Activated CD4-positive, alpha-beta T cell treated with anti-CD3 and anti-CD28 coated beads for 36 hours (primary cell): ENCODE measurements at places on chromosomes 2 and 18.

DNA sequence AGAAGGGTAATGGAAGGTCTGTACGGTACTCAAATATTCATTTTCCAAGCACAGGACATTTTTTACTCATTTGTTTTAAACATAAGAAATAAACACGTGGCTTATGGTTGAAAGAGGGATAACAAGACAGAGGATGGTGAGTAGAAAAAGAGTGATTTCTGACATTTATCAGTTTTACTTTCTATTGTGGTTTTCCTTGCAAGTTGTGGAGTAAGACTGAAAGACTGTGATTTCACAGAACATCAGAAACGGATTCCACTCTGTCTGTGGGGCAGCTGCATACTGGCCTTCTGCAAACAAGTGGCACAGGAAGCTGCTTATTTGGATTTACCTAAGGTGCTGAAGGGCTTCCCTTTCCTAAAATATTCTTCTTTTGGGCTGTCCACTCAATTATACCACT lies 122.2 kb upstream of the ITGB6 start:
- DNase-seq: peak; percentile 56

DNA sequence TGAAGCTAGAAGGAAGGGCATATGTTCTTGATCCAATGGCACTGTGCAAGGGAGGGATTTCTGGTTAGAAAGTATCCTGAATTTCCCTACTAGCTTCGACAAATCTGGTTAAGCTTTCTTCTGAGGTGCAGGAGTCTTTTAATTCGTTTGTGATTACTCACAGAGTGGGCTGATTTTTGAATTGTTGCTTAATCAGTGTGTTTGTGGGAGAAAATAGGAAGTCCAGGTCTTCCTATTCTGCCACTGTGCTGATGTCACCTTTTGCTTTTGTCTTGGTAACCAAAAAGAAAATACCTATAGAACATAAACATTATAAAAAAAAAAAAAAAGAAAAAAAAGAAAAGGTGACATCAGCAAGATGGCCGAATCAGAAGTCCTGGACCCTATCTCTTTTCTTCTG lies 1008.6 kb downstream of the TSN start:
- DNase-seq: no peak

DNA sequence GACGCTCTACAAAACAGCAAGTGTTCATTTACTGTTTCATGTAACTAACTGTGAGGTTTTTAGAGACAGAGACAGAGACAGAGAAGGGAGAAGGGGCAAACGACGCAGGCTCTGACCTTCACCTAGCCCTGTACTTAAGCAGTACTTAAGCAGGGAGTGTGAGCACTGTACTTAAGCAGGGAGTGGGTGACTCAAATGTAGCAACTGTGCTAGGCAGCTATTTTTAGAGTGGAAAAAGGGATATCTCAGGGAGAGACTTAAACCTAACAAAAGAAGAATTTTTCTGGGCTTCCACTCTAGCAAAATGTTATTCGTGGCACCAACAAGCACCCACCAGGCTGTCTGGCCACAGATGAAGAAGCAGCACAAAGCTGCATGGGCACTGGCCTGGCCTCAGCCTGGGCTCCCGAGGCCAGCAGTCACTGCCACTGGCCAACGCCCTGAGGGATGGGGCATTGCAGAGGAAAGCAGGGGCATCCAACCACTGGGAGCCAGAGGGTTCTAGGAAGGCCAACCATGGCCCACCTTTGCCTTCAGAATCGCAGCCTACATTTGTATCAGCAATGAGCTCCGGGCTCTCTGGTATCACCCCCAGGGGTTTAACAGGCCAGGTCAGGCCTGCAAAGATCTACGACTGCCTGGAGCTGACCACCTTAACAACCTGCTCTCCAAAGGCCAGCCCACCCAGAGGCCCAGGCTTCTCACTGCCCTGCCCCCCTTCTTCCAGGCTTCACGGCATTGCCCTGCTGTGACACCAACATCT lies 154.3 kb downstream of the TTC32 start:
- DNase-seq: no peak

DNA sequence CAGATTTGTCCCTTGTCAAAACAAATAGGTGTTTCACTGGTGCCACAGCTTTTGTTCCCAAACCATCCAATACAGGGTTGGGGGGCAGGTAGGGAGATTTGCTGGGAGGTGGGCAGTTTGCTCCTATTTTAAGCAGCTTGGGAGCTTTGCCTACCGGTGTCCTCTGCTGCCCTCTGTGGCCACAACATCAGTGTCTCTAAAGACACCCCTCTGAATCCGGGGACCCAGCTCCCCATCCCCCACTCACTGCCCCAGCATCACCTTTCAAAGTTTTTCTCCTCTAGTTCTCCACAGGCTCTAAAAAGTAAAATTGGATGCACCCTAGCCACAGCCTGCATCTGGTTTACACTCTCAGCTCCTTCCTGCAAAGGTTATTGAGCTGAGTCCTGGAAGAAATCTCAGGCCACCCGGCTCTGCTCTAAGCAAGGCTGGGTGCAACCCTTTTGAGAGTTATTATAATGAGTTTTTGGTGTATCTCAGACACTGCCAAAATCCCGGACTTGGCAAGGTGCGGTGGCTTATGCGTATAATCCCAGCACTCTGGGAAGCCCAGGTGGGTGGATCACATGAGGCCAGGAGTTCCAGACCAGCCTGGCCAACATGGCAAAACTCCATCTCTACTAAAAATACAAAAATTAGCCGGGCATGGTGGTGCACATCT lies 2.9 kb upstream of the EPAS1 start:
- DNase-seq: peak; percentile 67

DNA sequence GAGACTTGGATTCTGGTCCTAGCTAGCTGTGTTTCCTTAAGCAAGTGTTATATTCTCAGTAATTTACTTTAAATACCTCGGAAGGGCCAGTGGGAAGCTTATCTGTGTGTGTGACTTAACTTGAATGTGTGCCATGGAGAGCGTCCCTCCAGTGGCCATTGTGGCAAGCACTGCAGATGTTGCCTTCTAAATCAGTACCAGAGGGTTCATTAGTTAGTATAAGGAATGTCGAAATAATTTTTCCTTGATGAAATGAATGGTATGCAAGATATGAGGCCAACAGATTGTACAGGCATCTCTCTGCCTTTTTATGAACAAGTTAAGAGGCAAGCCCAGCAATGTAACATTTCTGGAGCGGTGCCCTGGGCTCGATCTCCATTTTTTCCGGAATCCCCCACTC lies 52.0 kb downstream of the FBXO36 start:
- no peak for DNase-seq

- DNase-seq: no peak
Measured at GRCh38 chr2:237214030-237214675, 128.5 kb downstream of the COPS8 start.

DNA sequence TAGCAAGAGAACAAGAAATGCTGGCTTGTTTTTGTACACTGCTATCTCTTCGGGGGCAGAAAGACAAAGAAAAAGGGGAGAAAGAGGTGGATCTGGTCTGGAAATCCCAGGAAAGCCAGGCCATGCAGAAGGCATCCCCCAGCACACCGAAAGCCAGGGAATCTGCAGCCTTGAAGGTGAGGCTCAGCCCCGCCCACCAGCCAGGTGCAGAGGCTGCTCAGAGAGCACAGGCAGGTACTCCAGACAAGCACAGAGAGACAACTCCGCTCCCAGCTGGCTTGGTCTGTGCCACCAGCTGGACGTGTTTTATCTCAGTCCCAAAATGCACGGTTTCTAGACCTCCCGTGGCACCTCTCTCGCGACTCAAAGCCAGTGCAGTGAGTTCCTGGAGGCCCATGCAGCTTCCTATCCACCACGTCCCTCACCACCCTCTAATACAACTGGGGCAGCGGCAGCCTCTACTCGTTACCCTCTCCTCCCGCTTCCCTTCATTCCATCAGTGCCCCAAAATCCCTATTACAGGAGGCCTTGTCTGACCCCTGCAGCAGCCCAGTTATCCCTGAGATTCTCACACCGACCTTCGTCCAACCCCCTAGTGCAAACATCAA lies 62.8 kb downstream of the HDAC4 start:
- no peak for DNase-seq

GRCh38 chr2:15835991-15836688 lies 104.2 kb upstream of the MYCN start:
- DNase-seq: no peak

- no peak for DNase-seq
Measured at GRCh38 chr2:12059616-12060441, 313.4 kb downstream of the LPIN1 start.

DNA sequence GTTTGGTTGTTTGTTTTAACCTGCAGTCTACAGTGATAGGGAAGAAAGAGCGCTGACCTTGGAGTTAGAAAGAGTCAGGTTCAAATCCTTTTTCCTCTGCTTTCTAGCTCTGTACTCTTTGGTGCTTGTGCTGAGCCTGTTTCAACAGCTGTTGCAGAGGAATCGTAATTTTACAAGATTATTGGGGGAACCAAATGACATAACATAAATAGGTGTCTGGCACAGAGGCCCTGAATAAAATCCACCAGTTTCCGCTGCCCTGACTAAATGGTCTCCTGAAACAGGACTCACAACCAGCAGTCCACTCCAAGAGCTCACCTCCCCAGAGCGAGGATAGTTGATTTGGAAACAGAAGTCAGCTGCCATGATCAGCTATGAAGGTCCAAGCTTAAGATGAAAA lies 125.0 kb upstream of the CDC42EP3 start:
- no peak for DNase-seq

- DNase-seq: no peak
Measured at GRCh38 chr18:45671321-45671720, 52.7 kb upstream of the SLC14A1 start.

DNA sequence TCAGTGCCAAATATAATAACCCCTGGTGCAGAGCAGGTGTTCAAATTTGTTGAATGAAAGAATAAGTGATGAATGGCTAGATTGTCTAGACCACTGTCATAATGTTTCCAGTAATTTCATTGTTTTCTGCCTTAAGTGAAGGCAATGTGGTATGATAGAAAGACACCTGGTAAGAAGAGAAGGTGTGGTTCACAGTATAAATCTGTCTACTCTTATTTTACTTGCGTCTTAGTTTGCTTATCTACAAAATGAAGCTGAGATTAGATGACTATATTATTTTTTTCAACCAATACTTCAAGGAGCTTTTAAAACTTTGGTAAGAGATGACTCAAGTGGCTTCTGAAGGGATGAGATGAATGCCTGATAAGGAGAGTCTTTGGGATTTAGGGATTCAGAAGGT lies 788.4 kb downstream of the EPHA4 start:
- no peak for DNase-seq

DNA sequence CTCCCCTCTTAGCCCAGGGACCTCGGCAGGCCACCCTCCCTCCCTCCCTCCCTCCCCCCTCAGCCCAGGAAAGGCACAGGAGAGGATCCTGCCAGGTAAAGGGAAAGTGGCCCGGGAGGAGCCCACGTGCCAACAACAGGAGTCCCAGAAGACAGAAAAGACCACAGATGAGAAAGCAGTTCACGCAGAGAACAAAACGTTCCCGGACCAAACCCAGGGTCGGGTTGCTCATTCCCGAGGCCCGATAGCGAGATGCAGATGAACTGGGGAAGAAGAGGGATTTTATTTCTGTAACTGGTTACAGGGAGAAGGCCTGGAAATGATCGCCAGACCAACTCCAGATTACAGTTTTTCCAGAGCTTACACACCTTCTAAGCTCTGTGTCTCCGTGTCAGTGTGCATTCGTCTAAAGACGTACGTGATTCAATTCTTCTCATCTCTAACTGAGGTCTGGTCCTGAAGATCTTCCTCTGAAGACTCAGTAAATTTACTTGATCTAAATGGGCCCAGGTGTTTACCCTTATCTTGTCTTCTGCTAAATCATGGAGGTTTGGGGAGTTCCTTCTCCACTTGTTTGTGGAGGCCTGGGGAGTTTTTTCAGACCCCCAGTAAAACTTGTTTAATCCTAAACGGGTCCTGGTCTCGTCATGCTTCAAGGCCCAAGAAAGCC lies 807 bp upstream of the NEU4 start:
- DNase-seq: no peak

GRCh38 chr2:23418056-23418455 lies 33.1 kb downstream of the KLHL29 start:
- DNase-seq: no peak

GRCh38 chr18:58953627-58954026 lies 89.0 kb downstream of the ZNF532 start:
- DNase-seq: no peak

DNA sequence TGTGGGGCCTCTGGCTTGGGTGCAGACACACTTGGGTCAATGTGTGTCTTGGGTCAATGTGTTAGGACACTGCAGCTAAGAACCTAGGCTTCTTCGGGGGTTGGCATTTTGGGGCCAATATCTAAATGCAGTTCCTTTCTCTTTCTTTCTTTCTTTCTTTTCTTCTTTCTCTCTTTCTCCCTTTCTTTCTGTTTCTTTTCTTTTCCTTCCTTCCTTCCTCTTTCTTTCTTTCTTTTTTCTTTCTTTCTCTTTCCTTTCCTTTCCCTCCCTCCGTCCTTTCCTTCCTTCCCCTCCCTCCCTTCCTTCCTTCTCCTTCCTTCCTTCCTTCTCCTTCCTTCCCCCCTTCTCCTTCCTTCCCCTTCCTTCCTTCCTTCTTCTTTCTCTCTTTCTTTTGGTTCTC lies 57.7 kb upstream of the OSR1 start:
- DNase-seq: no peak

GRCh38 chr18:73318739-73319479 lies 451.1 kb upstream of the NETO1 start:
- DNase-seq: no peak

- peak; percentile 8 for DNase-seq
Measured at GRCh38 chr18:3794537-3795348, 344.8 kb downstream of the TGIF1 start.

- DNase-seq: no peak
Measured at GRCh38 chr2:239522002-239522739, 121.4 kb upstream of the HDAC4 start.

DNA sequence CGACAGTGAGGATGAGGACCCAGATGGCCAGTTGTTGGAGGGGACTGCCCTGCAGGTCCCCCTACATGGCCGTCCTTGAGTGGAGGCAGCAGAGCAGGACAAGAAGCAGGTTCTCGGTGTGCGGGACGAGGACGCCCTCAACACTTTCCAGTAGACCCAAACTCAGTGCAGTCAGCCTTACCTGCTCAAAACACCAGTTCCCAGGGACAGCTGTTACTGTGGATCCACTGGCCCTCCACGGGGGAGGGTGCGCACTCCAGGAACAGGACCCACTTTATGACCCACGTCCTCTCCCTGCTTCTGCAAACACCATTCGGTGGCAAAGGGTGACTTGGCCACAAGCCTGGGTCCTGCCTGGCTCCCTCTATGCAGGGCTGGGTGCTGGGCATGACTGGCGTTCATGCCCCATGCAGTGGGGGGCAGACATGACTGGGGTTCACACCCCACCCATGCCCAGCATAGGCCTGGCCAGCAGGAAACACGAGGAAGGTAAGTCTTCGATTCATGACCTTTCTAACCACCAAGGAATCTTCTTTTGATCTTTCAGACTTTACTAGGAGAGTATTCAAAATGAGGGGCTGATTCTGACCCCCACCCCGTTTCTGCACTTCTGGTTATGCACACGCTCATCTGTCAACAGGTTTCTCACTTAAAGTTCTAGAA lies 233.7 kb downstream of the HDAC4 start:
- peak; percentile 2 for DNase-seq
